ENCODE measurements at places on chromosomes 6 and 20. TPM values are rescaled to one million over a fixed set of nuclear protein-coding genes. Genes with fewer than 3 reads are reported as not detected.

ZNF217 gene
- total RNA-seq = 38.7 TPM

- no peak for DNase-seq
Observed at GRCh38 chr6:92810913-92811312, 608.4 kb downstream of the EPHA7 start.

GRCh38 chr6:51648236-51648635, 439.2 kb downstream of the PKHD1 start:
- no peak for DNase-seq

GRCh38 chr20:19519466-19519865, 238.6 kb upstream of the RIN2 start:
- no peak for DNase-seq

- DNase-seq = no peak
Observed at GRCh38 chr6:73216859-73217258, 8.4 kb downstream of the KHDC1L start.

DNA sequence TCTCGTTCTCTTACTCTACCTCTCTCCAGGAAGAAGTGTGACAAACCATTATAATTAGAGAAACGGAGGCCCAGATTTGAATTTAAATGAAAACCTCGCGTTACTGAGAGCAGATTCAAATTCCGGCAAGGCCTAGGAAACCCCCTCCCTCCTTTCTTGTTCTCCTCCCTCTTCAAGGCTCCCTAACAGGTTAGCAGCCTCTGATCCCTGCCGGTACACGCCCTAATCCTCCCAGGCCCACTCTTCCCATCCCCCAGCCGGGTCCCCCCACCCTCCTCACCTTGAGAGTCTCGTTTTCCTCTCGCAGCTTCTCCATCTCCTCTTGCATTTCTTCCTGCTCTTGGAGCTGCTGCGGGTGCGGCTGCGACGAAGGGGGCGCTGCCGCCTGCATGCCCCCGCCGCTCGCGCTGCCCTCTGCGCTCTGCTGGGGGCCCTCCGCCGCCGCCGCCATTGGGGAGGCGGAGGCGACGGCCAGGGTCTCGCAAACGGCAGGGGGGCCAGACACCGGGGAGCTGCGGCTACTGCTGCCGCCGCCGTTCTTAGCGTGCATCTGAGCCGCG, 3.8 kb downstream of the MTCL3 start:
- DNase-seq = peak; percentile 16

FOXP4 gene
- 24.7 TPM for total RNA-seq

GRCh38 chr20:2814076-2814475, 711 bp upstream of the C20orf141 start:
- no peak for DNase-seq

DNA sequence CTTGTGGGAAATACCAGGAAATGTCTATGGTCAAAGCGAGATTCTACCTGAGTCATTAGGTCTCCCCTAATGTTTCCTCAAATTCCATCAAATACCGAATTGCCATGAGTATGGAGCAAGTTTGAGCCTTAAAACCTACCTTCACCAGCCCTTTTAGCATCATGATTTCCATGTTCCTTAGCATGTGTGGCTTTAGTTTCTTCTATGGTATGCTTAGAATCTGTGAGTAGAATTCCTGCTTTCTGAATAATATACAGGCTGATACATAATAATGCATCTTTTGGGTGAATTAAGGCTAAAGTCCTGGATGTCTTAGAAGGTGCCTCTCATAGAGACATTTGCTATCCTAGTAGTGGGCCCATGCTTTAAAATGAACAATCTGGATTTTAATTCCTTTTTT, 32.0 kb downstream of the TSPYL4 start:
- DNase-seq = no peak

OR2H1 gene
- not detected for total RNA-seq

OR2J3 gene
- not detected for total RNA-seq

CD93 gene
- not detected for total RNA-seq

DNA sequence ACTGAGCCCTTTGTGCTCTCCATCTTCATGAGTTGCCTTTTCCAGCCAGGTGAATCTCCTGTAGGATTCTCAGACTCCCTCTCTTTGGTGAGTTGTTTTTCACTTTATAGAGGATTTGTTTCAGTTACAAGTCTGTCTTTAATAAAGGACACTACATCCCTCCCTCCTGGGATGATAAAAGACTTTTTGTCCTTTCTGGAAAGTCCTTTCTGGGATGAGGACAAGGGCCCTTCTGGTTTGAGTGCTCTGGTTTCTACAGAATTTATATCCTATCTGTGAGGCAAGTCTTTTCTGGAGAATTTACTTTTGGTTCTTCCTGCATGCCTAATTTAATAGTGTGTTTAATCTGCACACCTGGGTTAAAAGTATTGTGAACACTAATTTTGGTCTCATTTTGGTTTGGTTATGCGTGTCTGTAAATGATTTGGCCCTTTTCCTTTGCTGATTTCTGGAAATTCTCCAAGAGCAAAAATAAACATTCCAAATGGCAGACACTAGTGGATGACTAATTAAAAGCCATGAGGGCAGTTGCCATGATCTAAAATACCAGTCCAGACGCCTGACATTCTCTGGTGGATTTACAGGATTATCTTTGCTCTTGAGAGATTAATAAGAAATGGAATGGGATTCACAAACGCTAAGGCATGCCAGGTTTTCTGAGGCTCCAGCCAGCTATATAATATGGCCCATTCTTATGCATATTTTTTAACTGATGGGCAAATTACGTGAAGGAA, 44.8 kb downstream of the TCP11 start:
- DNase-seq = peak; percentile 88

RAET1G gene
- total RNA-seq = 0.64 TPM

SOD2 gene
- 81.9 TPM for total RNA-seq

GRCh38 chr6:102387326-102388033, 994.0 kb downstream of the GRIK2 start:
- DNase-seq = no peak

RPP21 gene
- 32.3 TPM for total RNA-seq

GRCh38 chr6:111478064-111478476, 4.9 kb downstream of the REV3L start:
- peak; percentile 19 for DNase-seq

GRCh38 chr6:127053032-127053874, 65.2 kb upstream of the RSPO3 start:
- peak; percentile 5 for DNase-seq

- DNase-seq = no peak
Observed at GRCh38 chr20:8390037-8390433, 258.0 kb downstream of the PLCB1 start.

TXNDC5 gene
- 254 TPM for total RNA-seq

DNA sequence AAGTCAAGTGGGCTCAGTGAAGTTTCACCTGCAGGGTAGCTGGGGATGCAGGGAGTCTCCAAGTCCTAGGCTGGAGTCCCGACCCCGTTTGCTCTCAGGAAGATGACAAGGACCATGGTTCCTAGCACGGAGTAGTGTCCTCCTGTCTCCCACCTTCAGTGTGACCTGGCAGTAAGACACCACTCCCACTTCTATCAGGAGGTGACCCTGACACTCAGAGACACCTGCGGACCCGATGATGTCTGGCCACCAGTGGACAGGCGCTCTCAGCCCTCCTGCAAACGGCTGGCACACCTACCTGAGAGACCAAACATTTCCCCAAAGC, 1.1 kb downstream of the SOD2 start:
- DNase-seq = no peak

DNA sequence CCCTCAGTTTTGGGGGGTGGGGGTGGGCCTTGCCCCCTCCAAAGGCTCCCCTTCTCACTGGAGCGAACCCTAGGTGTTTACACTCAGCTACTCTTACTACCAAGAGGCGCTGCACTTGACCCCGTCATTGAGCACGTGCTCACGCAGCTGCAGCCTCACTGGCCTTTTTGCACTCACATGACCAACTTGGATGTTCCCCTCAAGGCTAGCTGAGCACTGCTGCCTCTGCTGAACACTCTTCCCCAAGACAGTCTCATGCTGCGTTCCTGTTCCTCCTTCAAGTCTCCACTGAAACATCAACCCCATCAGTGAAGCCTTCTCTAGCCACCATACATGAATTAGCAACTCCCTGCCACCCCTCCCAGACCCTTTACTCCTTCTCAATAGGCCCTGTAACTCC, 4.0 kb downstream of the SOD2 start:
- DNase-seq = no peak

DNA sequence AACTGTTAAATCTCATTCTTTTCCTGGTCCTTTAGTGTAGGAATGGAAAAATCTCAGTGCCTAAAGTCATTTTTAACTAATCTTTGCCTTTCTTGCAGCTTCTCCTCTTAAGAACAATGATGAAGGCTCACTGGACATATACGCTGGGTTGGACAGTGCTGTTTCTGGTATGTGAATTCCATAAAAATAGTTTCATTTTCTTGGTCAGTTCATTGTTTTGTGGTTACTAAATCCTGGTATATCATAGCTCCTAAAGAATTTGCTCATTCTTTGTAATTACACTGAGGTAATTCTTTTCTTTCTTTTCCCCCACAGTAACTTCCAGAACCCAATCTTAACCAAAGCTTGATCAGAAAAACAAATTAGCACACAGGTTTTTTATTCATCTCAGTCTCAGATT, 23.4 kb downstream of the CASP8AP2 start:
- peak; percentile 57 for DNase-seq

- DNase-seq = no peak
Observed at GRCh38 chr6:3541006-3541585, 84.2 kb upstream of the SLC22A23 start.

DNA sequence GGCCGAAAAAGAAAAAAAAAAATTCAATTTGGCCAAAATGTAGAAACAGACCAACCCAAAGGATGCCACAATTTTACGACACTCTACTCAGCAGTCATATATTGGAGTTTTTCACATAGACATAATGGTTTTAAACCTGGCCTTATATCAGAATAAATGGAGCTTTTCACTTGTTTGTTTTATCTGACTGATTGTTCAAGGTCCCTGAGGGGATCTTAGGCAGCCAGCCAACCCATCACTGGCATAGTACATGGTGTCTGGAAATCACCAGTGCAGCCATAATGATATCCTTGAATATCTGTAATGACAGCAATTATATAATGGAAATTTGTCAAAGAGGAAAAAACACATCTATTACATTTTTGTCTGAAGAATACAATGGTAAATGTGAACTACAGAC, 96.9 kb downstream of the PRSS35 start:
- no peak for DNase-seq

TPD52L2 gene
- total RNA-seq = 194 TPM

GRCh38 chr6:10101551-10102252, 313.2 kb downstream of the TFAP2A start:
- no peak for DNase-seq

TENT5A gene
- 58.0 TPM for total RNA-seq

GRCh38 chr20:25222461-25223178, 25.3 kb upstream of the PYGB start:
- no peak for DNase-seq

HAO1 gene
- not detected for total RNA-seq

GRCh38 chr6:42530751-42531150, 33.1 kb upstream of the UBR2 start:
- no peak for DNase-seq
